Naive thymus-derived CD4-positive, alpha-beta T cell (primary cell): ENCODE measurements at places on chromosomes 11 and 22.

- no peak for DNase-seq
Measured at GRCh38 chr22:43391306-43391705, 20.5 kb upstream of the MPPED1 start.

GRCh38 chr11:126790550-126791081 lies 210.0 kb downstream of the KIRREL3 start:
- no peak for DNase-seq

DNA sequence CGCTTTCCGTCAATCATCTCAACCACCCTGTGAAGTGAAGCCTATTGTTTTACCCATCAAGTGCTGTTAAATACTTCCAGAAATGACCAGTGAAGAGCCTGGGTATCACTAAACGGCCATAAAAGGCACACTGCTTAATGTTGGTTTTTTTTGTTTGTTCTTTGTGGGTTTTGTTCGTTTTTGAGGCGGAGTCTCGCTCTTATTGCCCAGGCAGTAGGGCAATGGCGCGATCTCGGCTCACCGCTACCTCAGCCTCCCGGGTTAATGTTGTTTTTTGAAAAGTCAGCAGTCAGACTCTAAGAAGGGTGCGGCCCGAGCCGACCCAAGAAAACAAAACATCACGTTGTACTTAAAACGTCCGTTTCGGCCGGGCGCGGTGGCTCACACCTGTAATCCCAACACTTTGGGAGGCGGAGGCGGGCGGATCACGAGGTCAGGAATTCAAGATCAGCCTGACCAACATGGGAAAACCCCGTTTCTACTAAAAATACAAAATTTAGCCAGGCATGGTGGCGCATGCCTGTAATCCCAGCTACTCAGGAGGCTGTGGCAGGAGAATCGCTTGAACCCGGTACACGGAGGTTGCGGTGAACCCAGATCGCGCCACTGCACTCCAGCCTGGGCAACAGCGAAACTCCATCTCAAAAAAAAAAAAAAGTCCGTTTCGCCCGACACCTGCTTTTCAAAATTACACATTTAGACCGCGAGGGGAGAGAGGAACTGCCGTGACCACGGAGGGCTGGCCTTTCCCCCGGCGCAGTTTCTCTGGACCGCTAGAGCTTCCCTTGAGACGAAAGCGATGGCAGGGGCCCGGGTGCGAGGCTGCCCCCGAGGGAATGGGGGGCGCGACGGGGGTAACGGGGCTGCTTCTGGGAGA lies 714 bp downstream of the CD59 start:
- DNase-seq, result peak; percentile 24

DNA sequence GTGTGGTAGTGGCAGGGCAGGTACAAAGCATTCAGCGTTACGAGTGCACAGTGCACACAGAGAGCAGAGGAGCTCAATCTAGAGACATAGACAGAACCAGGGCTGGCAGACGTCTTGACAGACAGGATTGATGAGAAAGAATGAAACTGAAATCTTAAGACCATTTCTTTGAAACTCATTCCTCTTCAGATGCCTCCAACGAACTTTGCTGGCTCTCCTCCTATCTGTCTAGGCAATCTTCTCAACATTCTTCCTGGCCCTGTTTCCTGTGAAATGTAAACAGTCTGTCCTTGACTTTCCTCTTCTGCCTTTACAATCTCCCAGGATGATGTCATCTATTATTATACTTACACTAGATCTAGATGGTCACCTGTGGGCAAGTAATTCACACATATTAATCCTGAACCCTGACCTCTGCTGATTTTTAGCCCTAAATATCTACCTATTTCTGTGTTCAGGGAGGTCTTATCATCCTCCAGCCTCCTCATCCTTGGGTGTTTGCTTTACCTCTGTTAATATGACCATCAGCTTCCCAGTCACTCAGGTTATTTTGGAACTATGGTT lies 119.5 kb downstream of the ENTHD1 start:
- DNase-seq, result peak; percentile 16

- DNase-seq, result no peak
Measured at GRCh38 chr11:22666688-22667439, 453 bp downstream of the GAS2 start.

DNA sequence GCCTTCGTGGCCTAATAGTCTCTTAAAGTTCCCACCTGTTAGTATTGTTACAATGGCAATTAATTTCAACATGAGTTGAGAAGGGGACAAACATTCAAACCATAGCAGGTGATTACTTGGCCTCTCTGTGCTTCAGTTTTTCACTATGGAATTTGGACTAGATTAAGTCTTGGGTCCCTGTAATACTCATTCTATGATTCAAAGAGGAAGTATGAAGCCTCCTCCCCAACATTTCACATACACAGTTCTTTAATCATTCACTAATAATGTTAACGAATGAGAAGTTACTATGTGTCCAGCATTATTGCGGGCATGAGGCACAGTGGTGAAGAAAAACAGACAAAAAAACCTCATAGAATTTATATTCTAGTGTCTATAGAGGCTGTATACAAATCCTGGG lies 19.9 kb upstream of the USP47 start:
- no peak for DNase-seq

DNA sequence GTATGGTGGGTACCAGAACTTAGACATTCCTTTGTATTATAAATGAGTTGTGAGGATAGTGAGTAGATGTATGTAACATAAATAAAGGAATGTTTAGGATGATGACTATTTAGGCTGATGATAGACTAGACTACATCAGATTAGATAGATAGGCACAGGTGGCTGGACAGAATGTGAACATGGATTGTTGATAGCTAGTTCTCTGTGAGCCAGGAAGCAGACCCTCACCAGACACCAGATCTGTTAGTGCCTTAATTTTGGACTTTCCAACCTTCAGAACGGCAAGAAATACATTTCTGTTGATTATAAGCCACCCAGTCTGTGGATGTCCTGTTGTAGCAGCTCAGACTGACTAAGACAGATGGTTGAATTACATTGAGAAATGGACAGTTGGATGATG lies 99.4 kb downstream of the SWAP70 start:
- no peak for DNase-seq

GRCh38 chr11:123357353-123357989 lies 72.6 kb upstream of the GRAMD1B start:
- no peak for DNase-seq

- no peak for DNase-seq
Measured at GRCh38 chr11:20597154-20597679, 2.2 kb upstream of the SLC6A5 start.

DNA sequence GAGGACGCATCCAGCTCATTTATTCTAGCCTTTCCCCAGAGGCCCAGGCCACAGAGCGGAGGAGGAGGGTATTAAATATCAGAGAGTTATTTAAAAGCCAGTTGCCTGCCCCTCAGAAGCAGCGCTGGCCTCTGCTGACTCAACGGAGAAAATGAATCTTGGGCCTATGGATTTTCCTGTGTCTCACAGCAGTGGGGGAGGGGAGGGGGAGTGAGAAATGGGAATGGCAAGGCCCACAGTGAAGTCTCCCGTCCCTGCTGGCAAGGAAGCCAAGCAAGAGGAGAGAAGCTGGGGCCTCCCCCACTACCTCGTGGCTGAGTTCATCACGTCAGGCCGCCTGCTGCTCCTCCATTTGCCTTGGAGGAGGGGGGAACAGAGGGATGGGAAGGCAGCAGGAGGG lies 4.5 kb upstream of the TPBGL start:
- no peak for DNase-seq
